ENCODE measurements at places on chromosomes 7 and 10.

DNA sequence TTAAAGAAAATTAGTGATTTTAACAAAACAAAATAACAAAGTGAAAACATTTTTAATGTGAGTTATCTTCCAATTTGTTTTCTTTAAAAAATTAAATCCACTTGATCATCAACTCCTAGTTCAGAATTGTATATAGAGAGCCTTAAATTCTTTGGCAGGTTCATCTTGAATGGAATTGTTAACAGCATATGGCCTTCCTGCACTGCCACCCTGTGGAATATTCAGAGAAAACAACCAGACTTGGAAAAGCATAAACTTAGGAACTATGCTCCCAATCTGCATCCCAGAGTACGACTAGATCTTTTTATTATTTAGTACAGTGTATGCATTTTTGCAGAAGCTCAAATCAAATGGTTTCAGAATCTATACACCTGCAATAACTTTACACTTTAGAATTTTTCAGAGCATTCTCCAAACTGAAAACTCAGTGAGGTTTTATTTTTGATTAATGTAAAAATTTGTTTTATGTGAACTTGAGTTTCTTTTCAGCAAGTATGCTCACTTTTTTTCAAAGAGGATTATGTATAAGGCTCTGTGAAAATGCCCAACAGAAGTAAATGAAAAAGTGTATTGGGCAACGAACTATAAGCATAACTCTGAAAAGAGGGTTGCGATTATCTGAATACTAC, 44.9 kb upstream of the ANK3 start:
- no peak for DNase-seq

DNA sequence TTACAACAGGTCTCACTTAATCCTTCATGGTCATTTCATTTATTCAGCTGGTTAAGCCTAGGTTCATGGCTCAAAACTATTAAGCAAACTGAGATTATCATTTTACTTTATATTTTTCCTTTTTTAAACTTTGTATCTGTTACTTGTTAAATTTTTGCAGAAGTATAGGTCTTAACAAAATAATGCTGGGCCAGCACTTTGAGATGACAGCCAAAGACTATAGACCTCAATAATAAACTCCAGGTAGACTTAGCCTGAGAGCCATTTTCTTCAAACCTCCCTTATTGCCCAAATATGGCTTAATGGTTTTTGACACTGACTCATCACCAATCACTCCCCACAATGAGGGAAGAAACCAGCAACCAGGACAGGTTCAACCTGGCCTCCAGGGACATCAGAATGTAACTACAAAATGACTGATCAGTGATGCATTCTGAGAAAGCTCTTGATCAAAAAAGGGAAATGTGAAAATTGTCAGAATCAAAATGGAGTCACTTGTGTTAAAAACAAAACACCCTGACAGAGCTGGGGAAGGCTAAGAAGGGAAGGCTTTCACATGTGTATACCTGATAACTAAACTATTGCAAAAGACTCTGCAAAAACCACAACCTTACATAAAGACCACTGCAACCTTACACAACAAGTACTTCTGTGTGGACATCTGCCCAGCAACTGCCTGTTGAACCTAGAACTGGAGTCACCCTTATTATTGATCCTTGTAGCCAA, 2.1 kb upstream of the CCDC126 start:
- no peak for DNase-seq

GRCh38 chr7:112707655-112708054, 82.5 kb downstream of the TMEM168 start:
- no peak for DNase-seq

GRCh38 chr10:128528167-128528566, 401.9 kb upstream of the MKI67 start:
- DNase-seq: no peak

- no peak for DNase-seq
These were observed 80.4 kb upstream of the NRP1 start for GRCh38 chr10:33414841-33415240.

- no peak for DNase-seq
These were observed 190.8 kb downstream of the ADARB2 start for GRCh38 chr10:1546431-1547110.

DNA sequence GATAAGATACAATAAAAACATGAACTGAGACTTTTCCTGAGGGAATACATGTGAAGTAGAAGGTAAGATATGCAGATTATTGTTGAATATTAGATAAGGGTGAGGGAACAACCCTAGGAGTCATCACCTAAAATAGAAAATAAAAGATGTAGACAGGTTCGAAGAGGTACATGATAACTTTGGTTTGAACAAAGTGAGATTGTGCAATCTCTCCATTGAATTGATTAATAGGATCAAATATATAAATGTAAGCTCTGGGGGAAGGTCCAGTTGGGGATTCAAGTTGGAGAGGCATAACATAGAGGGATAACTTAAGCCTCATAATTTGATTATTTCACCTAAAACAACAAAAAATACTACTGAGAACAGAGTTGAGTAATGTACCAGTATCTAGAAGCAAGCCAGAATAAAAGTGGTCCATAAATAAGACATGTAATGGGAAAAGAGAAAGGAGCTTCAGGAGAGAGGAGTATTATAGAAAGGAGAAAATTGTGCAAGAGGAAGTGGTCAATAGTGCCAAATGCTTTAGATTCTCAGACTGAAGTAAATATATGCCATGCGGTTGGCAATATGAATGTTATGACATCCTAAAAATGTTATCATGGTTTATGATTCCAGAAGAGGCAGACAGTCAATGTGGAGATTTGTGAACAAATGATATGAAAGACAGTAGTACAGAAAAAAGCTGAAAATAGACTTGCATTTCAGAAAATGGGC, 282.3 kb upstream of the CHRM2 start:
- no peak for DNase-seq

DNA sequence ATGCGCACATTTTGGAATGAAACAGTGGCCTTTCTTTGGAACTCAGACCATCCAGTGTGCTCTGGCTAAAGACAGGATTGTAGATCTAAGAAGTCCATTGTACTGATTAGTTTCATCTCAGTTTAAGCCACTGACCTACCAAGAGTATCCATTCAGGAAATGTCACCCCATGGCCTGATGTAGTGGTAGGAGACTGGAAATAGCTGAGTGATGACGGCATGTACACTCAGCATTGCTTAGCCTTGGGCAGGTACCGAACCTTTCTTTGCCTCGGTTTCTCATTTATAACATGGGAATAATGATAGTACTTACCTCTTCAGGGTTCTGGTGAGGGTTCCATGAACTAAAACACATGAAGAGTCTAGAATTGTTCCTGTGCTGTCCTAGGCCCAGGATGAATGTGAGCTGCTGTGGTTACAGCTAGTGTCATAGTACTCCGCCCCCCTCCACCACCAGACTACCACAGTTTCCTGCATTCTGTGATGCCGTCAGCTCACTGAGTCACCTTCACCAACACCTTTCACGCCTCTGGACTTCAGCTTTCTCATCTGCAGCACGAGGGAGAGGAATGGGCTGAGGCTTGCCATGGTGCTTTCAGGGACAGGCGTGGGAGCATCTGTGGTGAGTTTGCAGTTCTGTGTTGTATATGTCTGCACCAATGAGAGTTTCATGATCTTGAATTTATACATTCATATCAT, 484.0 kb upstream of the GALNT17 start:
- DNase-seq: no peak

DNA sequence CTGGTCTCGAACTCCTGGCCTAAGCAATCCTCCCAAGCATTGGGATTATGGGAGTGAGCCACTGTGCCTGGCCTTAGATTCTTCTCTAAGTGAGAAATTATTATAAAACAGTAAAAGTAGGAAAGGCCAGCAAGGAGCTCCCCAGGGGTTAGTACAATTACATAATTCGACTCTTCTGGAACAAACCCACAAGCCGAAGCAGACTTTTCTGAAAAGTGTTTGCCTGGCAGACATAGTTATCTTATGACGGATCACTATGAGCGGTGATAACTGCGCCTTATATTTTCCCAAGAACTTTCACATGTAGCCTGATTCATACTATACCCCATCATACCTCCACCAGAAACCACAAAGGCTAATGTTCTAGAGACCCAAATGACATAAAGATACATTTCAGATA, 30.2 kb upstream of the SH3PXD2A start:
- no peak for DNase-seq

DNA sequence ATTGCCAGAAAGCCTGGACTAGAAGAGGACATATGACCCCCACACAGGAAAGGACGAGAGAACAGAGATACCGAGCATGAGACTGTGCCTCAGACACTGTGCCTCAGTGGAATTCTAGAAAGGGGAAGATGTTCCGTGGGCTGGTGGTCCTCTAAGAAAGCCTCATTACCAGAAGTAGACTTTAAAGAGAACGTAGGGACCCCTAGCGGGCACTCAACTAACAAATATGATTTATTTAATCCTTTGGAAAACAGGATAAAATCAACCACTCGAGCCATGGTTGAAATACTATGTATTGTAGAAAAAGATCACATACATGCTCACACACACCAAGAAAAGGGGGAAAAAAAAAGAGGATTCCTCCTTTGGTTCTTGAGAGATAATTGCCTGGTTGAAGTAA, 701.2 kb upstream of the SORCS1 start:
- no peak for DNase-seq

- DNase-seq: no peak
These were observed 125.2 kb downstream of the GNAT3 start for GRCh38 chr7:80386686-80387085.

- DNase-seq: no peak
These were observed 76.8 kb upstream of the ANKRD1 start for GRCh38 chr10:90997670-90998069.

DNA sequence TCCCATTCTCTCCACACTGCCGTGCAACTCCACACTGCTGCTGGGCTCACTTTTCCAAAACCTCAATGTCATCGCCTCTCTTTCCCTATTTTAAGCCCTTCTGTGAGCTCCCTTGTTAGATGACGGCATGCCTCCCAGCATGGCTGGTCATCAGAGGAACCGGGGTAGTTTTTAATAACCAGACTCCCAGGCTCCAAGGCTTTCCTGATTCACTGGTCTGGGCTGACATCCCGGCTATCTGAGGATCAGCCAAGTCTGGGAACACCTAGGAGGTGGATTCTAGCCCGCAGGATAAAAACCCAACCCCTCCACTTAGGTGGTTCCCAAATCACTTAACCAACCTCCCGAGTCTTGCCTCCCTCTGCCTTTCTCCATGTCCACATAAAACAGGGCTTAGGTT, 295.4 kb upstream of the FZD8 start:
- DNase-seq: no peak

DNA sequence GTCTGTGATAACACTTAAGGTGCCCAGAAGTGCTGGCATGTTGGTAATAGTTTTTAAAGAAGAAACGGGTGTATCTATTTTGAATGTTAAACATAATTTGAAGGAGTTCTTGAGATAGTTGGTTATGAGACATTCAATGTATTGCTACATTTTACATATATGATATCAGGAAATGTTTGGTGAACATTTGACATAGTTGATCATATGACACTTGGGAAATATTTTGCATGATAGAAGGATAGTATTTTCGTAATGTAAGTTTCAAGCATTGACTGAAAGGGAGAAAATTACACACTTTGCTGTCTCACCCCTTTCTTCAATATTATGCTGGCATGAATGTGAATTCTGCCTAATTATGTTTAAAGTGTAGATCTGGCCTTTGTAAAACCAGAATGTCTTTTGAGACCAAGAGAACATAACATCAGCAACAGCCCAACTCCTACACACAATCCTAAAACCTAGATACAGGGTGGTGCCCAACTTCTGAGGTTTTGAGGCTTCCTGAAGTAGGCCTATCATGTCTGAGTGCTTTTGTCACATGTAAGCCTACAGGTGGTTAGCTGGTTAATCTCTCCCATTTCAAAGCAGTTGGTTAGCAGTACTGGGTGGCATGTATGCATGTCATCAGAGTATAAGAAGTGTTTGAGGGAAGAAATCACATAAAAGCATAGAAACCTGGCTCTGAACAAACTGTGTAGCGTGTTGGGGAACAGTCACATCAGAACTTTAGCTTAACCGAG, 2.1 kb downstream of the ADD3 start:
- DNase-seq: no peak

DNA sequence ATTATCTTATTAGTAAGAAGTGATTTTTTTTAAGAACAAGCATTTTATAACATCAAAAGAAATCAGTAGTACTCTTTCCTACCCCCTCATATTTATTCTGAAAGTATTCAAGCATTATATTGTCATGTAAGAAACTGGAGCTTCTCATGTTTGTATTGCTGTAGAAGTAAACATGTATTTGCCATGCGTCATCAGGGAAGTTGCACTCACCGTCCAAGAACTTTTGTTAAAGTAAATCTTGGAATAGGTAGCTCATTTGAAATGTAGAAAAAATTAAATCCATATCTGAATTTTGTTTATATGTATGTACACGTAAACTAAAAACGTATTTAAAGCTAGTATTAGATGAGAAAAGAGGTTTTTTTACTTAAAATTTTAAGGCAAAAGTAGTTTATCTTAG, 96.8 kb downstream of the PTEN start:
- no peak for DNase-seq

- DNase-seq: no peak
These were observed 17.9 kb upstream of the CSGALNACT2 start for GRCh38 chr10:43120116-43120928.

- DNase-seq: no peak
These were observed 71.1 kb upstream of the CCDC6 start for GRCh38 chr10:59977486-59977885.

- no peak for DNase-seq
These were observed 40.3 kb downstream of the PITRM1 start for GRCh38 chr10:3132036-3133025.

DNA sequence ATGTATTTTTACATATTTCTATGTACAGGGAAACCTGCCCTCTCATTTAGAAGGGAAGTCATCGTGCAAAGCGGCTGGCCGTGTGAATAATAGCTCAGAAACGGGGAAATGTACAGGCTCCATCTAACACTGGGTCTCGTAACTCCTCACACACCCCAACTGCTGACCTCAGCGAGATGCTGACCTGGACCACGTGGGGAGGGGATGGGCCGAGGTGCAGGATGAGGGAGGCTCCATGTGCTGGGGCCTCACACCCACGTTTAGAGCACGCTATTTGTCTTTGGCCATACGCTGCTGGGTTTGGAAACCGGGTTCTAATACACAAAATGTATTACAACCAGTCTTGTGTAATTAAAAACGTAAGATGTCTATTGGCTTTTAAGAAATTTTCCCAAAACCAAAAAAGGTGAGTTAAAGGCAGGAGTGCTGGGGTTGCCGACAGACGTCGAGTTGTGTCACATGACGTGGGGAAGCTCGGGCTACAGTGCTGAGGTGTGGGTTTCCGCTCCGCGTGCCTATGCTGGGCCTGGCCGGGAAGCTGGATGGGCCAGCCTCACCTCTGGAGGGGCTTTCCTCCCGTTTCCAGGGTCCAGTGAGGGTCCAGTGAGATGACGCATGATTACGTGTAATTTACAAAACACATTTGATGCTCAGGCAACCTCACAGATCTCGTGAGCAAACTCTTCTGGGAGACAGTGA, 215.6 kb downstream of the DNAJB6 start:
- no peak for DNase-seq

- DNase-seq: no peak
These were observed 50.5 kb downstream of the CPXM2 start for GRCh38 chr10:123841115-123841514.

DNA sequence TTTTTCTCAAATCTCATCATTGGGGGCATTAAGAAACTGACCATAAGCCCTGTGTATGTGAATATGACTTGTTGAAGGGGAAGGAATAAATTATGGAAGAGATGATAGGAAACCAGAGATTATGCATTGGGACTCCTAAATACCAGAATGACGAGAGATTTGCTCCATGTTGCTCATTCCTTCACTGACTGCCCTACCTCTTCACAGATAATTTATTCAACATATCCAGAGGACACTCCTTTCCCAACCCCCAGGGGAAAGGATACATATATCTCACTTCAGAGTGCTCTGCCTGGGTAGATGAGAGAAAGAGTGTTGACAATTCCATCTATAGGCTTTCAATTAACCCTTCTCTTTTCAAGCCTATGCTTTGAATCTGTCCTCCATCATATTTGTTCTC, 145.3 kb upstream of the RHOBTB1 start:
- no peak for DNase-seq

Data from NCI-H187 (cell line).